ENCODE measurements at places on chromosomes 7 and 10. TPM values are rescaled to one million over a fixed set of nuclear protein-coding genes. Genes with fewer than 3 reads are reported as not detected.

SLC16A9 gene
- total RNA-seq = not detected

LIPK gene
- not detected for total RNA-seq

HOXA4 gene
- total RNA-seq = not detected

CNPY1 gene
- not detected for total RNA-seq

GJD4 gene
- total RNA-seq = not detected

CXCL12 gene
- total RNA-seq = 16.0 TPM

CYP2C19 gene
- total RNA-seq = not detected

SUFU gene
- 3.7 TPM for total RNA-seq

CHRM2 gene
- total RNA-seq = not detected

CCDC146 gene
- 1.0 TPM for total RNA-seq

PRLHR gene
- not detected for total RNA-seq

RNF32 gene
- total RNA-seq = not detected

TSPAN33 gene
- 9.3 TPM for total RNA-seq

TSPAN13 gene
- total RNA-seq = 2.0 TPM

HOXA6 gene
- not detected for total RNA-seq

NAT16 gene
- total RNA-seq = not detected

METTL2B gene
- total RNA-seq = 20.6 TPM

PLEKHS1 gene
- under 0.01 TPM for total RNA-seq

GPR37 gene
- total RNA-seq = 3.1 TPM

ATP6V0A4 gene
- 21.8 TPM for total RNA-seq

TSPAN15 gene
- 55.6 TPM for total RNA-seq

LRIT1 gene
- total RNA-seq = not detected

PLCE1 gene
- total RNA-seq = 0.46 TPM

DNAJC1 gene
- total RNA-seq = 59.2 TPM

AGR2 gene
- not detected for total RNA-seq

GRM8 gene
- total RNA-seq = not detected

OPALIN gene
- not detected for total RNA-seq

AKR1B15 gene
- total RNA-seq = not detected

TAS2R5 gene
- total RNA-seq = 1.00 TPM

ASZ1 gene
- not detected for total RNA-seq

MINPP1 gene
- total RNA-seq = 47.3 TPM

AKR1E2 gene
- 6.5 TPM for total RNA-seq

ARMC3 gene
- total RNA-seq = not detected

CWF19L1 gene
- 49.3 TPM for total RNA-seq
